Stimulated activated CD4-positive, alpha-beta T cell treated with anti-CD3 and anti-CD28 coated beads, Interleukin-12 subunit alpha, Interleukin-12 subunit beta, amount 100 ng/mL, for 48 hours (primary cell): ENCODE measurements at places on chromosomes 2 and 18.

GRCh38 chr18:80228051-80228848 is 19.1 kb downstream of the PARD6G start:
- DNase-seq: no peak

- no peak for DNase-seq
Measured at GRCh38 chr2:33366473-33366872, 110.0 kb upstream of the RASGRP3 start.

DNA sequence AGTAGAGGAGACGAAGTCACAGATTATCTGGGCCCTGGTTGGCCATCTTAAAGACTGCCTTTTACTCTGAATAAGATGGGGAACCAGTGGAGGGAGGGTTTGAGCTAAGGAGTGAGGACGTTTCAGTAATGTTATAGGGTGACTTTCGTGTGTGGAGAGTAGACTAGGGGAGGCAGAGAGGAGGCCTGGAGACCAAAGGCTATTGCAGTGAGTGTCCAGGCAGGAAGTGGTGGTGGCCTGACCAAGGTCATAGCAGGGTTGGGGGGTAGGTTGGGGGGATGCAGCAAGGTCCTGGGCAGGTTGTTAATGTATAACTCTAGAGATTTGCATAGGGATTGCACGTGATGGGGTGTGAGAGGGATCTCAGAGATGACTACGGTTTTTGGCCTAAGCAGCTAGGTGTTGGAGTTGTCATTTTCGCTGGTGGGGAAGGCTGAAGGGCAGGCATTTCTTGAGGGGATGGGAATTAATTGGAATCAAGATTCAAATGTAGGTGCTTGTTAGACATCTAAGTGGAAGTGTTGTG is 4.9 kb downstream of the CEP192 start:
- no peak for DNase-seq

GRCh38 chr2:238295144-238296112 is 7.0 kb upstream of the PER2 start:
- no peak for DNase-seq

DNA sequence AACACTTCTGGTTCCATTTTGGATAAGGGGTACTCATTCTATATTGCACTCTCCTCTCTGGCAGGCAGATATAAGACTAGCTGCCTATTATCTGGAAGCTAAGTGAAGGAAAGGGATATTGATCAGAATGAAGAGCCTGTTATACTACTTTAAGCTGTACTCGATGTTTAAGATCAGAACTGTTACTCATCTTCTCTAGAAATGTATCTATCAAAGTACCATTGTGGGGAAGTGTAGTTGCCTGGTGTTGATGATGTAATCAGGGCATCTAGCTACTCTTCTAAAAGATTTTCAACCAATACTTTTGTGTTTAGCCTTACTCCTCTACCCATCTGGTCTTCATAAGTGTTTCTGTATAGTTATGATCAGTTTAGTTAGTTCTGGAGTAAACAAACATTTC is 5.8 kb downstream of the CAMKMT start:
- no peak for DNase-seq

DNA sequence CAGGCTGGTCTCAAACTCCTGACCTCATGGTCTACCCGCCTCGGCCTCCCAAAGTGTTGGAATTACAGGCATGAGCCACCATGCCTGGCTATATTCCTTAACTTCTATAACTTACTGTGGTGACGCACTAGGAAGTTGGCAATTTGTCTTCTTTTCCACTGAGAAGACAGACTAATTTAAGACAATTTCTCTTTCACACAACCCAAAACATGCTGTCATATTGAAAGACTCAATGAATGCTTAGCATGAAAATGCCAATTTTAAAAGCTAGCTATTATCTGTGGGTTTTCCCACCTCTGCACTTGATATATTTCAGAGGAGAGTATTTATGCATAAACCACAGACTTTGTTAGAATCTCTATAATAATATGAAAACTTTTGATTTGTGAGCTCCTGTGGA is 84.5 kb downstream of the ERBB4 start:
- DNase-seq: no peak

GRCh38 chr18:50862401-50862800 is 16.5 kb upstream of the ME2 start:
- no peak for DNase-seq

GRCh38 chr2:197327472-197328098 is 17.0 kb upstream of the ANKRD44 start:
- DNase-seq: no peak

GRCh38 chr2:121873864-121874263 is 118.4 kb downstream of the TSN start:
- no peak for DNase-seq
